Pancreas (tissue), 10 donors: ENCODE measurements at places on chromosomes 2 and 18.
A peak's percentile ranks its signal among the peaks of the same experiment; 100 is the strongest.

DNA sequence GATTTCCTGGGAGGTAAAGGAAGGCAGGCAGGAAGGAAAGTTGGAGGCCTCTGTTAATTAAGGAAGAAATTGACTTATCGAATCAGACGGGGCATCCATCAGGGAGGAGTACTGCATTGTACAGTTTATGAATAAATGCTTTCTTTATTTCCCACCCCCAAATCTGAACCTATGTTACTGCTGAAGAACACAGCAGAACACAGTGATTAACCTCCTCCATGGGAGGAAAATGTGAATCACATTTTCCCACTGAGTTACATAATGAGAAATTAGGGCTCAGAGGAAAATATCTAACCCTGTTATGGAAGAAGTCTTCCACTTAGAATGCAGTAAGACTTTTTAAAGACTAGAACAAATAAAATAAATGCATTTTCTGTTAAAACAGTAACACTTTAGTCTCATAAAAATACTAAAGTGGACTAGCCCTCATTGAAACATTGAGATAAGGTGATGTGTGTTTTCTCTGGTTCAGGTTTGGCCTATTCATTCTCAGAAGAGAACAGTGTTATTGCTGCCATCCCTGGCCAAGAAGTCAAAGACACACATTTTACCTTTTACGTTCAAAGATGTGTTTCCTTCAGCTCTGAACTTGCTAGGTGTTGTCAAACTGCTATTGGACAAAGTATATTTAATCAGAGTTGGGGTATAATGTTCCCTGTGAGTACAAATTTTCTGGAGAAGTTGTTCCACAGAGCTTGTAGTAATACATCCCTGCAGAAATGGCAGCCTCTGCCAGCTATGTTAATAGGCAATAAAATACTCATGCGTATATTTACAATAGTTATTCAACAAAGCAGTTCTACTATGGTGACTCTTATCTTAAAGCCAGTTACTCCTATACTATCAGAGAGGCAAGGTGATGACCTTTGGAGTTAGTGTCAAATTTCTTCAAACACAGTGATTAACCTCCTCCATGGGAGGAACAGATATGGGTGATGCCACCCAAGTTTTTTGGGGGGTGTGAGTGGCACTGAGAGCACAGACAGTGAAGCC lies 11.1 kb downstream of the DNAH6 start:
- no peak overlapping the region for H3K27ac ChIP-seq
- H3K4me1 ChIP-seq: no peaks in the 10 kb centered on the region
- H3K27me3 ChIP-seq: no peaks in the 10 kb centered on the region
- H3K4me3 ChIP-seq: no peak overlapping the region

GRCh38 chr18:24273596-24273995 lies 124.0 kb downstream of the OSBPL1A start:
- peaks cover 3% of the 10 kb centered on the region for H3K4me1 ChIP-seq
- H3K36me3 ChIP-seq: no peaks in the 10 kb centered on the region
- H3K27ac ChIP-seq: no peak overlapping the region
- no peak overlapping the region for H3K4me3 ChIP-seq
- H3K27me3 ChIP-seq: no peaks in the 10 kb centered on the region

- DNase-seq: no peak
- no peaks in the 10 kb centered on the region for H3K27me3 ChIP-seq
- peak overlapping the region; percentile 100 for H3K27ac ChIP-seq
- no peaks in the 10 kb centered on the region for H3K4me1 ChIP-seq
- no peaks in the 10 kb centered on the region for H3K36me3 ChIP-seq
- H3K4me3 ChIP-seq: peak overlapping the region; percentile 96
These were observed 514 bp upstream of the EPB41L5 start for GRCh38 chr2:120012363-120012762.

DNA sequence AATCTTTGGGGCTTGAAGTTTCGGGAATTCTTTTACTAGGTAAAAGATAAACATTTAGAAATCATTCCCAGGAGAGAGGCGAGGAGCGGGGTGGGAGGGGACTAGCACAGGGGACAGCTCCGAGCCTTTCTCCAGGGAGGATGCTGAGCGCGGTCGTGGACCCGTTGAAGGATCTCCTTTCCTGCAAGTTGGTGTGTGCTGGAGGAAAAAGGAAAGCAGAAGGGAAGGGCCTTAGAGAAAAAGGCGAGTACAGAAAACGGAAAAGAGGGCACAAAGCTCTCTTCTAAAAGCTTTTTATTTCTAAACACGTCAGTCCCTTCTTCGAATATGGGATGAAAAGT lies 640 bp downstream of the SLC39A6 start:
- peaks cover 4% of the 10 kb centered on the region for H3K4me1 ChIP-seq
- H3K27me3 ChIP-seq: no peaks in the 10 kb centered on the region
- no peaks in the 10 kb centered on the region for H3K36me3 ChIP-seq
- H3K4me3 ChIP-seq: peak overlapping the region; percentile 90
